Caco-2 (cell line): ENCODE measurements at places on chromosomes 2 and 18.

- no peak for DNase-seq
These were observed 67.0 kb downstream of the ZNF521 start for GRCh38 chr18:25284861-25285550.

DNA sequence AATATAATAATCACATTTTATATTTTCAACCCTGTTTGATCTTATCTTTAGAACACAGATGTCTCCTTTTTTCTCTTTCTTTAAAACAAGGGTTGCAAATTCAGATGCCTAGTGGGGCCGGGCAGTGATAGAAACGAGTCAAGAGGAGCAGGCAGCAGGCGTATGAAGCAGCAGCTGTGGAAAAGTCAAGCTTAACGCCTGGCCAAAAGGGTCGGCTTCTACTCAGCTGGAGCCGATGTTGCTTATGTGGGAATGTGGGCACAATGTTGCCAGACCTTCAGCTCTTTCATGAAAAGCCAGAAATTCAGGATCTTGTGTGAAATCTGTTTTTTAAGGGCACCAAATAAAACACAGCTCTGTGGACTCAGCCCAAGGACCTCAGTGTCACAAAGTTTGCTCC is 642.7 kb downstream of the ARHGAP15 start:
- no peak for DNase-seq

DNA sequence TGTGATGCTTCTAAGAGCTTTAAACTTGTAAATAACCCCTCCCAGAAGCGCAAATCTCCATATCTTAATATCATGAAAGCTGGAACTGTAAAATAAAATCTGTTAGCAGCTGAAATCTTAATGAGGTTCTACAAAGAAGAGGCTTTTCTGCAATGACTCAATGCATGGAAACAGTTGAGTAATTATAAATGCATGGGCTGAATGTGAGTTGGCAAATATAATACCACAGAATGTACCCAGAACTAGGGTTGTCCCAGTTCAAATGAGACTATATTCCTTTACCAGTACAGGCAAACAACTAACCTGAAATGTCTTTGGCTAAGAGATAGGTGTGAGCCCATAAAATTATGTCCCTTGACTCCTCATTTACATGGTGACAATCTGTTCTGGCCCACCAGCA is 52.9 kb downstream of the SATB2 start:
- DNase-seq, result no peak

DNA sequence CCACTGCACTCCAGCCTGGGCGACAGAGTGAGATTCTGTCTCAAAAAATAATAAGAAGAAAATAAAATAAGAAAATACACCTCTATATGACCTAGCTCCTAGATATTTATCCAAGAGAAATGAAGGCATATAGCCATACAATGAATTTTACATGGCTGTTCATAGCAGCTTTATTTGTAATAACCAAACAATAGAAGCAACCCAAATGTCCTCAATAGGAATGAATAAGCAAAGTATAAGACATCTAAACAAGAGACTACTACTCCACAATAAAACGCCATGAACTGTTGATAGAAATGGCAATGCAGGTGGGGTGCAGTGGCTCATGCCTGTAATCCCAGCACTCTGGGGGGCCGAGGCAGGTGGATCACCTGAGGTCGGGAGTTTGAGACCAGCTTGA is 31.2 kb upstream of the MYCN start:
- no peak for DNase-seq

DNA sequence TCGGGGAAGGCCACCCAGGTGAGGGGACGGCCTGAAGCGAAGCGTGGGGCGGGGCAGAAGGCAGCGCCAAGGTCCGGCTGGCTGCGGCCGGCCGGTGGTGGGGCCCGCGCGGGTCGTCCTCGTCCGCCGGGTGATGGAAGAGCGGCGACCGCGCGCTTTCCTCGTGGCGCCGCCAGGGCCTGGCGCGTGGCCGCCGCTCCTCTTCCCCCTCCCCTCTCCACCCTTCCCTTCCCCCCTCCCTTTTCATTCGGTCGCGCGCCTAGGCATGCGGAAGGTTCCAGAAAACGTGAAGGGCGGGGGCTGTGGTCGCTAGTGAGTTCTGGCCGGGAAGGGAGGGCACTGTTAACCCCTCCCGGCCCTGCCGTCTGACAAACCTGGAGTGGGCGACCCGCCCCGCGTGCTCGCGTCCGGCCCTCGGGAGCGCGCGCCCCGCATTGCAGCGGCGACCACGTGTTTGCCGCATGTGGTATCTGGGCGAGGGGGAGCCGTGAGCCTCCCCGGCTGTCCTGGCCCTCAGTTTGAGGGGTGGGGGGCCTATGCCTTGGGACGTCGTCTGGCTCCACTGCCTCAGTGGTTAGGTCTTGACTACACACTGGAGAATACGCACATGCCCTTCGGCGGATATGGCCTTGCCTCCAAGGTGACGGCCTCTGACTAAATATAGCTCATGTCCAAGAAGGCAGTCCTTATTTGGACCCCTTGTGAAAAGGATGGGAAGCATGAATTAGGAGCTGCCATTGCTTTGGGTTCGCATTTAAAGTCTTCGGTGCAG is 579 bp downstream of the MAT2A start:
- peak; percentile 75 for DNase-seq

DNA sequence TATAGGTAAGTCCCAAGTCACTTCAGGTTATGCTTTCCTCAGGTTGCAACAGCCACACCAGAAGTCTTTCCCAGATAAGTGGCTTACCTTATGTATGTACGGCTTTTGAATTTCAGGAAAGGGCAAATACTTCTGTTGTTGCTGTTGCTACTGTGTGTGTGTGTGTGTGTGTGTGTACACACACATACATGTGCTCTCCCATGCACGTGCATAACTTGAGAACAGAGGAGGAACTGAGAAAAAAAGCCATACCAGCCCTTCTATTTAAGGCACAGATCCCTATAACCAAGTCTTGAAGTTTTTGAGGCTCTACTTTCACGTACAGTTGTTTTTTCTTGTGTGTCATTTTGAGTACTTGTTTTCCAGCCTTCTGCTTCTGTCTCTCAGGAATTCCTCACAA is 62.4 kb downstream of the WDPCP start:
- no peak for DNase-seq

DNA sequence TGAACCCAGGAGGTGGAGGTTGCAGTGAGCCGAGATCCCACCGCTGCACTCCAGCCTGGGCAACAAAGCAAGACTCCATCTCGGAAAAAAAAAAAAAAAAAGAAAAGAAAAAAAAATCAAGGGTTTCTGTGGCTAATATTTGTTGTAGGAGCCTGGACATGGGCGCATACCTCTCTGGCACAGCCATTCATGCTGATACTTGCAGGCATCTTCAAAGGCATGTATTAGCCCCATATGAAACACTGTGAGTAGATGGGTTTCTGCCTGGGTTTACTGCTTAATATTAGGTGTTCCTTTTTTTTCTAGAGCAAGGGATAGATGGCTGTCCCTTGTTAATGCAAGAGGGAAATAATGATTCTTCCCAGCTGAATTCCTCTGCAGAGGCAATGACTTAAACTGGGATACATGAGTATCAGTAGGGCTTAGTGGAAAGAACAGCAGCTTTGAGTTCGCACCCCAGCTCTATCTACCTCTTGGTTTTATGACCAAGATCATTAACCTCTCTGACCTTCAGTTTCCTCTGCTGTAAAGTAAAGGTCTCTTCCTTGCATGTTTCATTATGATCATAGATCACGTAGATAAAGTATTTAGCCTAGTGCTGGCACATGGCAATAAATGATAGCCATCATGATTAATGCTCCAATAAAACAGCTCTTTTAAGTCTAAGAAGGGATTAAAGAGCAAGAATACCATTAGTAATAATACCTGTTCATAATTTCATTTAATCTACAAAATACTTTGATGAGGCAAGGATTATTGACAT is 4.5 kb upstream of the ATL2 start:
- no peak for DNase-seq

GRCh38 chr2:218257390-218257981 is 3.3 kb upstream of the GPBAR1 start:
- DNase-seq, result peak; percentile 41

- peak; percentile 61 for DNase-seq
These were observed 1.8 kb downstream of the ZFP36L2 start for GRCh38 chr2:43224571-43225092.

GRCh38 chr2:193695367-193695766 is 1500.6 kb upstream of the TMEFF2 start:
- DNase-seq, result no peak

GRCh38 chr18:9109523-9109922 is 7.0 kb downstream of the NDUFV2 start:
- DNase-seq, result no peak

GRCh38 chr2:218259099-218259961 is 1.5 kb upstream of the GPBAR1 start:
- no peak for DNase-seq

DNA sequence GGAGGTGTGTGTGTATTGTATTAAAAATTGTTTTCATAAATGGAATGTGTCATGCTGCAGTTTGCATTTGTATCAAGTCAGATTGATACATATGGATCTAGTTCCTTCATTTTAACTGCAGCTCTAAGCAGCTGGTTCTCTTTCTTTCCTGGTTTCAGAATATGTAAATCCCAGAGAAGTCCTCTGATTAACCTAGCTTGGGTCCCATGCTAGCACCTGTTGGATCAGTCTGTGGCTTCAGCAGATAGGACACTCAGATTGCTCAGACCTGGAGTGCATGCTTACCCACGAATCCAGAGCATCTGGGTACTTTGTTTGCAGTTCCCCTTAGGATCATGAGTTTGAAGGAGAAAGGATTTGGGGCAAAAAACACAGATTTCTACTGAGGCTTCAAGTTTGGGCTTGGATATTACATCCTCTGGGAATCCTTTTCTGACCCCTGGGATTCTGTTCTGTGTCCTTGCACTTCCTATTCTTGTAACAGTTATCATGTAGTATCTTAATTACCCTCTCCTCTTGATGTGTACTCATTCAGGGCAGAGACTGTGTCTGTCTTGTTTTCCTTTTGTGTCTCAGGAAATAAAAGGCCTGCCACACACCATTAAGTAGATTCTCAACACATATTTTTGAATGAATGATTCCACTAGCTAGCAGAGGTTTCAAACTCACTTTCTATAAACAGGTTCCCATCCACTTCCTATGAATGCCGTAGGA is 142.1 kb downstream of the PHLPP1 start:
- no peak for DNase-seq

DNA sequence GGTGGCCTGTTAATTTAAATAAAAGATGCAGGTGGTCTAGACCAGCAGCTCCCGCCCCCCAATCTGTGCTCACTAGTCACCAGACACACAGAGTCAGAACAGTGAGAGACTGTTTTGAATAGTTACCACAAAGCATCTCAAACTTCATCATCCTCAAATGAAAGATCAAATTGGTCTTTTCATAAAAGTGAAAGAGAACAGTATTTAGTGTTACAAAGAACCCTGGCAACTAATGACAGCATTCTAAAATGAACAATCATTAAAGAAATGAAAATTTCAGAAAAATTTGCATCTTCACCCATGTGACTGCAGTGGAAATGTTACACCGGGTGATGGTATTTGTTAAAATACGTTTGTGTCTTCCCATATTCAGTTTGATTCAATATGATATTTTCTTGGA is 65.5 kb upstream of the PMAIP1 start:
- no peak for DNase-seq

DNA sequence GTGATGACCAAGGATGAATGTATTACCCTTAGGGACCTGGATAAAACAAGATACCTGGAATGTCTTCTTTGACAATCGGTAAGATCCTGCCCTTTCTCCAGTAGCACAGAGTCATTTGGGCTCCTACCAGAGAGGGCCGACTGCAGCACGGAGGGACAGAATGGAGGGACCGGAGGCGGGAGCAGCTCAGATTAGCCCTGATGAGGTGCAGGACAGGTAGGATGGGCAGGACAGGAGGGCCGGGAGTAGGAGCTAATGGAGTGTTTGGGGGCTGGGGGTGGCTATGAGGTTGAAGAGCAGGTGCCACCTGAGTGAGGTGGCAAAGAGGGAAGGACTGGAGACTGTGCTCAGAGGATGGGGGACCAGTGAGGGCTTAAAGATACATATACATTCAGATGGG is 9.9 kb upstream of the PRELID3A start:
- no peak for DNase-seq

DNA sequence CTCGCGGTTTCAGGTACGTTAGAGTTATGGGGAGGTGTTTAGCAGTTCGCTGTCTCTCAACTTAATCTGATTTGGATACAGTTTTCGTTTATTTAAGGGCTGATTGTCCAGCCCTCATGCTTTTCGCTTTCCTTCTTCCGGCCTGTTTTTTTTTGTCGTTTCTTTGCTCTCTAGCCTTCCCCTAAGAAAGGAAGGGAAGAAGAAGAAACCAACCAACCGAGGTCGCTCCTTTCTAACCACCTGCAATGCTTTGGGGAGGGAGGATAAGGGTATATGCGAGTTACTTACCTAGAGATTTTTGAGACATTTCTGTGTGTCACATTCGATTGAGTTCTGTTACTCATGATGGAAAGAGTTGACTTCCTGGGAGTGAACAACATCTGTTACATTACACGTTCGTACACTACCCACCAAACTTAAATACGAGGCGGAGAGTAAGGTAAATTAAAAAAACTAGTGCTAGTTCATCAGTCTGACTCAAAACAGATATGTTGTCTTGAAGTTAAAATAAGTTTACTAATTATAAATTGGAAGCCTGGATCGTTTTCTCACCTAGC is 918 bp downstream of the EIF5B start:
- DNase-seq, result peak; percentile 5

- no peak for DNase-seq
These were observed 99.5 kb downstream of the RBMS1 start for GRCh38 chr2:160394153-160394552.

GRCh38 chr2:198498516-198498915 is 694.1 kb downstream of the PLCL1 start:
- DNase-seq, result no peak

DNA sequence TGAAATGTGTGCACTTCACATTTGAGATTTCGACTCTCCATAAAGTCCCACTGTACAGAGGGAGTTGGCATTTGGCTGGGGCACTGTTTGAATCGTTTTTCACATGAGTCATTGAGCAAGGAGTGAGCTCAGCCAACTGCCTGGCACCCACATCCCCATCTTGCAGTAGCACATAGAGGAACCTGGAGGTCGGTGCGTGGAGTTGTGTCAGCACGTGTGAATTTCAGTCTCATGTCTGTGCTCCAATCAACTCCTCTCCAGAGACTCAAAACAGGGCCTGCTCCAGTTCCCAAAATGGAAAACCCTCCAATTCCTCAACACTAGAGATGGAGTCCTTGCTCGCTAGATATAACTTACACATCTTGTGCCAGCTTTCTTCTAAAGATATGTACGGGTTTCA is 126.8 kb upstream of the CAPN13 start:
- DNase-seq, result no peak

GRCh38 chr18:11124054-11124453 is 25.3 kb downstream of the PIEZO2 start:
- no peak for DNase-seq

- DNase-seq, result no peak
These were observed 108.5 kb upstream of the PGAP1 start for GRCh38 chr2:197035002-197035401.

DNA sequence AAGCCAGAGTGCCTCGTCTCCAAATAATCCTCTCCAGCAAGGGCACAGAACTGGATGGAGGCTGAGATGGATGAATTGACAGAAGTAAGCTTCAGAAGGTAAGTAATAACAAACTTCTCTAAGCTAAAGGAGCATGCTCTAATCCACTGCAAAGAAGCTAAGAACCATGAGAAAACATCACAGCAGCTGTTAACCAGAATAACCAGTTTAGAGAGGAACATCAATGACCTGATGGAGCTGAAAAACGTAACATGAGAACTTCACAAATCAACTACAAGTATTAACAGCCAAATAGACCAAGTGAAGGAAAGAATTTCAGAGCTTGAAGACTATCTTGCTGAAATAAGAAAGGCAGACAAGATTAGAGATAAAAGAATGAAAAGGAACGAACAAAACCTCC is 32.3 kb downstream of the WDPCP start:
- DNase-seq, result no peak

GRCh38 chr18:63606526-63606925 is 19.4 kb downstream of the SERPINB13 start:
- DNase-seq, result no peak
